Retina (tissue), 1 donor: ENCODE measurements at places on chromosomes 1 and 21.

GRCh38 chr1:28526886-28527285 is 21.0 kb downstream of the RCC1 start:
- no peak for DNase-seq

DNA sequence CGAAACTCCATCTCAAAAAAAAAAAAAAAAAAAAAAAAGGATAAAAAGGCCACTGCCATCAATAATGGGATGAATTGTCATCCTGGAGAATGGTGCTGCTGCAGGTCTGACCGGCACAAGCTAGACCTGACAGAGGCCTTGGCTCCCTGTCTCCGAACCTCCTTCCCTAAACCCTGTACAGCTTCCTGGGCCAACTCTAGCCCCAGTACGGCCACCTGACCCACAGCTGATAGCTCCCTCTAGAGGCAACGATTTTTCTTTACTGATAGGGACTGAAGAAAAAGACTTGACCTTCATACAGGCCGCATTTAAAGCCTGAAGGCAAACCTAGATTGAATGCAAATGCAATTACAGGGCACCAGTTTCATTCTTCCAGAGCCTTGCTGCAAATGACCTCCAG is 30.7 kb downstream of the NOL9 start:
- no peak for DNase-seq

GRCh38 chr1:94591823-94592570 is 50.4 kb upstream of the F3 start:
- DNase-seq, result peak; percentile 82

- no peak for DNase-seq
Measured at GRCh38 chr1:54007613-54008012, 10.4 kb downstream of the LDLRAD1 start.

GRCh38 chr1:190258003-190258402 is 219.7 kb downstream of the BRINP3 start:
- no peak for DNase-seq

- DNase-seq, result no peak
Measured at GRCh38 chr21:38383411-38384237, 114.7 kb downstream of the ERG start.

DNA sequence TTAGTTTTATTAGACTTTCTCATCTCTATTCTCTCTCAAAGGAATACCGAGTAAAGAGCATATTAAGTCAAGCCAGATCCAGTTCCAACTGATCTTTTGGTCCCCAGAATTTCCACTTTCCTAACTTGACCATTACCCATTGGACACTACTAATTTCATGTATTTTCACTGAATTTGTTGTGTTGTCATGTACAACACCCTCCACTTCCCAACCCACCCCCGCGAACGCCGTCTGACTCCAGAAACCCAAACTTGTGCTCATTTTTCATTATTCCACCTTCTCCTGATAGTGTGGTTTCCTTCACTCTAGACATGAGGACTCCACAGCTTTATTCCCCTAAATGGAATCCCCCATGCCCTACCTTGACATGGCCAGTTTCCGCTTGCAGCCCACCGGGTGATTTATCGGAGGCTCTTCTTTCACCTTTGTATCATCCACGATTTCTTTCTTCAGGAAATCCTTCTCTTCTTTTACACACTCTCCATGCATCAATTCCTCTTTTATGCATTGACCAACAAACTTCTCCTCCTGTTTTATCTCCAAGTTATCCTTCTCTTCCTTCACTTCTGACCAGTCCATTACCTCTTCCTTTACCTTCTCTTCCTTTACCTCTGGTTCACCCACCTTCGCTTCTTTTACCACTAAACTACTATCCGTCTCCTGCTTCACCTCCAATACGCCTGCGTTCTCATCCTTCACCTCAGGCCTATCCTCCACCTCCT is 805 bp downstream of the ZNHIT6 start:
- DNase-seq, result peak; percentile 17

DNA sequence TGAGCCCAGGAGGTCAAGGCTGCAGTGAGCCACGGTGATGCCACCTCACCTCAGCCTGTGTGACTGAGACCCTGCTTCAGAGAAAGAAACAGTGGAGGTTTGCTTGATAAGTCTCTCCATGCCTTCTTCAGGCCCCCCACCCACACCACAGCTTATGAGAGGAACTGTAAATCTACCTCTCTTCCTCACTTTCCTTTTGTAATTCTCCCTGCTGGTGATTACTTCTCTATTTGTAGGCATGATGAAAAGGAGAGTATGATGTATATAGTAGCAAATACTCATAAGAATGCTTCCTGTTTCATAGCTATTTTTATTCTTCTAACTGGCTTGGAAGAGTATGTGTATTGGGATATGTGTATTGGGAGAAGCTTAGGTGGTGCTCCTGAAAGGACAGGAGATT is 186.3 kb downstream of the VPS13D start:
- DNase-seq, result no peak

- no peak for DNase-seq
Measured at GRCh38 chr1:157173900-157174410, 35.8 kb upstream of the ETV3 start.

DNA sequence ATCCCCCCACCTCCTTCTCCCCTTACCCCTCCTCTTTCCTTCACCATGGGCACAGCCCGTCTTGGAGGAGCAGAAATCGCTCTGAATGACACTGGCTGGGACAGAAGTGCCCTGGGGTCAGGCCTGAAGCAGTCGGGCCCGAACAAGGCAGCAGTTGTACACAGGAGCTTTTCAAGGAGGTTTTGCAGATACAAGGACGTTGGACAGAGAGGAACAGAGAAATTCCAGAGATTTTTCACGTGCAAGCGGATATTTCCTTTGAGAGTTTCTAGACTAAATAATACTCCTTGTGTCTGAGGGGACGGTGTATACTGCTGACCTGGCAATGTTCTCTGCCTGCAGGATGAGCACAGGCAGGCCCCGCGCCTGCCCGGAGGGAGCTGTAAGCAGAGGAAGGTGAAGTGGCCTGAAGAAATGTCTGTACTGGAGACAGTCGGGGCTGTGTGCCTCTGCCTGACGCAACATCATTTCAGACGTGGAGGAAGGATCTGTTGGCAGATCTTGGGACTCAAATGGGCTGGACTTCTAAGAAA is 95.3 kb upstream of the SLC25A33 start:
- DNase-seq, result peak; percentile 61

DNA sequence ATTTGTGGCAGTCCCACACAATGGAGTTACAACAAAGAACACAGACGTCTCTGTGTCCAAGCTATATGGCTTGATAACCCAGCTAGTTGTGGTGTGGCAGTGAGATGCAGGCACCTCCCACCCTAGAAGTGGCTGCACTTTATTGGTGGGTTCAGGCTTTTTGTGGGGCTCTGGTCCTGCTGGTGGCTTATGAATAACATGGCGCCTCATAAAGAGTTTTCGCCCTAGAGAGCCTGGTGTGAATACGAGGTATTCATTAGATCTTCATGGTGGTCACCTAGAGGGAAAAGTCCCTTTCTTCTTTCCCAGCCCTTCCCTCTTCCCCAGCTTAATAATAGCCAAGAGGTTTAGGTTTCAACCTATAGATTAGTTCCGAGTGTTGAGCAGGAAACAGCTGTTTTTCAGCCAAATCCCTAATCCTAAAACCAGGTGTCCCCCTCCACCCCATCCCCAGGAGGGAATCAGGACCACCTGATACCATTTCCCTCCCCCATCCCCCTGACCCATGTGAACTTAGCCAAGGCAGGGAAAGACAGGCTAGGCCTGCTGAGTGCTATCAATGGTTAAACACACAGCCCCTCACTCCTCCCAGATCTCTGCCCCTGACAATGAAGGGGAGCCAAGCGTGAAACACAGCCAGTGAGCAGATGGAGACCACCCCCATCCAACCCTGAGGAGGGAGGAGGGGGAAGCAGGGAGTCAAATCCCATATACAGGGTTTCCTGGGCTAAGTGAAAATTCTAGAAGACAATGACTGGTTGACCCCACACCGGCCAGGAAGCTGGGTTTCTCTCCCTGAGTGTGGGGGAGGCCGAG is 58.2 kb downstream of the NFASC start:
- peak; percentile 76 for DNase-seq

- no peak for DNase-seq
Measured at GRCh38 chr1:11741482-11741881, 5.5 kb downstream of the AGTRAP start.

DNA sequence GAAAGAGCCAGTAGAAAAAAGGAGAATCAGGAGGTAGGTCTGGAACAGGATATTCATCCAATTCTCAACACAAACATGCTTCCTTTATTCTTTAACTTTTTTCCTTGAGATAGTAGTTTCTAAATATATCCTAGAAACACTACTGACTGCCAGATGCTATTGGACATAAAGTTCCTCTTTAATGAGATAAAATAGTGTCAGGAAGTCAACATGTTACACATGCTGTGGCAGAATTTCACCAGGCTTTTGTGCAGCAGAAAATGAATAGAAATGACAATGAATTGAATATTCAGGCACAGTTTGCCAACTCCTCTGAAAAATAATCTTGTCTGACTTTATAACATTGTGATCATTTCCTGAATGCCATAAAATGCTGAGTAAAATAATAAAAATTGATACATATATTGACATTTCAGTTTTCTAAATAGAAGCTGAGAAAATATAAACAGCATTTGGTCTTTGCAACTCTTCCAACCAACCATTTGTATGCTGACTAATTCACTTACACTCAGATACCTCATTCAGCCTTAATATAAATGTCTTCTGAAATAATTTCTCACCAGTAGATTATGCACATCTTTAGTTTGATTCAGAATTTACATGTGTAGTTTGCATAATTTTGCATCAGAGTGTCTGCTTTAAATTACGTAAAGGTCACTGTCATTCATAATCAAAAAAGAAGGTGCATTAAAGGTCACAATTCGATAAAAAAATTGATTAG is 486.1 kb upstream of the ADGRL2 start:
- no peak for DNase-seq

DNA sequence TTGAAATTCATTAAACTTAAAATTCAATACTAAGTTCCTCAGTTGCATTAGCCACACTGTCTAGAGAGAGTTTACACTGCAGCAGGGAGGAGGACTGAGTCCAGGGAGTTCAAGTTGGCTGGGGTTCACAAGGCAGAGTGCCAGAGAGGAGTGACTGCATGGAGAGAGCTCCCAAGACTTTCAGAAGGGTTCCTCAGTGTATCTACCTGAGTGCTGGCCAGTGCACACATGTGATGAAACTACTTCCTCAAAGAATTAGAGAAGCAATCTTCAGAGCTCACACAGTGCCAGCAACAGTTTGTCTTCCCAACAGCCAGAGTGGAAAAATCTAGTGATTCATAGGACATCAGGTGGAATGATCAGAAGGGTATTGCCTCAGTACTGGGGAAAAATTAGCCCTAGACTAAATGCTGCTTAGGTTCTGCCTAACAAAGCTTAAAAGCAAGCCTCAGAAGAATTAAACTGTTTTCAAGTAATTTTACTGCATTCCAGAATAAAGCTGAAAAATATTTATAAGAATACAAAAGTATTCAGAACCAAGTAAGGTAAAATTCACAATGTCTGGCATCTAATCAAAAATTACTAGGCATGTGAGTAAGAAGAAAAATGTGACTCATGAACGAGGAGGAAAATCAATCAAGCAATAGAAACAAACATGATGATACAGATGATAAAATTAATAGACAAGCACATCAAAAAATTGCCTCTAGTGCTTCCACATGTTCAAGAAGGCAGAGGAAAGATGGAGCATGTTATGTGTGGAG is 10.4 kb upstream of the WNT3A start:
- DNase-seq, result no peak

DNA sequence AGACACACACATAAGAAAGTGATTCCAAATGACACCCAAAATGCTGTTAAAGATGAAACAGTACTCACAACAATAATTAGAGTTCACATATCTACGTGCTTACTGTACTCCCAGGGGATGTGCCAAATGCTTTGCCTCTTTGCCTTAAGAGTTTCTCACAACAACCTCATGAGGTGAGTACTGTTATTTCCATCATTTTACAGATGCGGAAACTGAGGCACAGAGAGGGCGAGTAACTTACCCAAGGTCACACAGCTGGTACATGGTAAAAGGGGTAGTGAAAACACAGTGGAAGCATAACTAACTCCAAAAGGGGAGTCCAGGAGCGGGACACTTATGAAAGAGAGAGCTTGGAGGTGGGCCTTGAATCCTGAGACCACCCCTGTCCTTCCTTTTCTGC is 171.8 kb downstream of the ACTL8 start:
- no peak for DNase-seq

DNA sequence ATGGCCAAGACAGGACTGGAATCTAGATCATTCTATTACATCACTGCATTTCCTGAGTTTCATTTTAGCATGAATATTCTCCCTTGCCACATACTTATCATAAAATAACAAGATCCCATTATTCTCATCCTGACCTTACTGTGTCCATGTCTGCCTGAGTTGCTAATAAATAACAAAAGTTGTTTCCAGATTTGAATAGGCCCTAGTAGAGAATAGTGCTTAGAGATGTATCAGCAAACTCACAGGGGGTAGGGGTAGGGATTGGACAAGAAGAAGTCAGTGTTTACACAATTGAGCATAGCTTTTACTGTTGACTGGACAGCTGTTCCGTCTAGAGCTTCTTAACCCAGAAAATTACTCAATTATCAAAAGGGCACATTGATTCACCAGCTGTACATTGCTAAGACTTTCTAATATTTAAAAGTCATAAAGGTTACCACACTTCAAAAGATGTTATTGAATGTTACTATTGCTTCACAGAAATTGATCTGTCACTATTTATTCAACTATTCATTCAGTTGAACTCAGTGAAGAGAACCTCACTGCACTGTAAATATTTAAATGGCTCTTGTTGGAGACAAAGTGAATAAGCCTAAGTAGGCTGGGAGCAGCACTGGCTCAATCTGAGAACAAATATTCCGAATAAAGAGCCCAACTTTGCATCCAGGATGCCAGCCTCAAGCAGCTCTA is 121.9 kb downstream of the NRIP1 start:
- no peak for DNase-seq

- DNase-seq, result no peak
Measured at GRCh38 chr1:89881415-89882058, 60.7 kb downstream of the LRRC8D start.

GRCh38 chr1:57311006-57311405 is 112.9 kb downstream of the DAB1 start:
- DNase-seq, result no peak
